ENCODE measurements at places on chromosomes 13 and 19.

DNA sequence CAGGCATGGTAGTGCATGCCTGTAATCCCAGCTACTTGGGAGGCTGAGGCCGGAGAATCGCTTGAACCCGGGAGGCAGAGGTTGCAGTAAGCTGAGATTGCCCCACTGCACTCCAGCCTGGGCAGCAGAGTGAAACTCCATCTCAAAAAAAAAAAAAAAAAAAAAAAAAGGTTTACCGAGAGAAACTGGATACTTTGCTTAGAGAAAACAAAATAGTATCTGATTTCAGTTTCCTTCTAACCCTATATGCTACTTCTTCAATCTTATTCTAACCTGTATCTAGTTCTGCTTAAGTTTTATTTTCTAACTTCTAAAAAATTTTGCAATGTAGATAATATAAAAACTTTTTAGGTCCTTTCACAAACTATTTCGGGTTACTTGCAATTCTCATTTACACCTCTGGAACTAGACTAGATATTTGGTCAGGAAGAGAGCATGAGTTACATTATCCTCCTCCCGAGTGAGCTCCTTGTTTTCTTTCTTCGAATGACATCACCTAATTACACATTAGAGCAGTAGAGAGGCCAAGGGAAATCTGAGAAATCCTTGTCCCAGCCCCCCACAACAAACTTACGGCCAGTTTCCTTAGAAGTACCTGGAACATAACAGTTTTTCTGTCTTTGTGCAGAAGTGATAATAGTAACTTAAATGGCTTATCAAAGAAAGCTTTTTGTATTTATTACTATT is 128.9 kb downstream of the B3GLCT start:
- DNase-seq: no peak

- DNase-seq: no peak
These were observed 163.7 kb downstream of the TBC1D4 start for GRCh38 chr13:75318138-75318833.

DNA sequence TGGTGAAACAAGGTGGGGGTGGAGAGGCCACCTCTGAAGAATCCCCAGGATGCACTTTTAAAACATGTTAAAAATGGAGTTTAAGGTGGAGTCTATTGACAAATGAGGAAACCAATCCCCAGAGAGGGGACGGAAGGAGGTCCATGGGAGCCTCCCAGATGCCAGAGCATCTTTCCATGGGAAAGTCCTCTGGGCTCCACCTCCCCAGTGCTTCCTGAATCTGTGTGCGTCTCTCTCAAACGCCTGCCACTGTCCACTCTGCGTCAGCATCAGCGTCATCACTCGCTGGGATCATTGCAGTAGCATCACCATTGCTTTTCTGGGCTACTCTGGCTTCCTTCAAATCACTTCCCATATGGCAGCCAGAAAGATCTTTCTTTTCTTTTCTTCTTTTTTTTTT is 6.2 kb downstream of the GPR4 start:
- DNase-seq: no peak

GRCh38 chr19:52451241-52451640 is 2.1 kb upstream of the ZNF578 start:
- DNase-seq: no peak

DNA sequence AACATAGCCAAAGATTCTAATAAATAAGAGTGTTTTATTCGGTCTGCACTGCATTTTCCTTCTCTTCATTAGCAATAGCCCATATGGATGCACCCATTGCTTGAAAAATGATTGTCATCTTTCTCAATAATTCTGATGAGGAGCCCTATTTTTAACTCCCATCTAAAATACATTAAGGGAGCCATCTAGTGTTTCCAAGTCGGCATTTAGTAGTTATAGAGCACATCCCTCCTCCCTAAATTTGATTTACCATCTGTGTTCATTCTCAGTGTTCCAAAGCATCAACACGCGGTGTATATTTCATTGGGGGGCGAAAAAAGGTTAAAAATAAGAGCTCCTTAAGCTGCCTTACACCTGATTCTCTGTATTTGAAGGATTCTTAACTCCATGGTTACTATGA is 119.2 kb upstream of the IPO5 start:
- peak; percentile 3 for DNase-seq

DNA sequence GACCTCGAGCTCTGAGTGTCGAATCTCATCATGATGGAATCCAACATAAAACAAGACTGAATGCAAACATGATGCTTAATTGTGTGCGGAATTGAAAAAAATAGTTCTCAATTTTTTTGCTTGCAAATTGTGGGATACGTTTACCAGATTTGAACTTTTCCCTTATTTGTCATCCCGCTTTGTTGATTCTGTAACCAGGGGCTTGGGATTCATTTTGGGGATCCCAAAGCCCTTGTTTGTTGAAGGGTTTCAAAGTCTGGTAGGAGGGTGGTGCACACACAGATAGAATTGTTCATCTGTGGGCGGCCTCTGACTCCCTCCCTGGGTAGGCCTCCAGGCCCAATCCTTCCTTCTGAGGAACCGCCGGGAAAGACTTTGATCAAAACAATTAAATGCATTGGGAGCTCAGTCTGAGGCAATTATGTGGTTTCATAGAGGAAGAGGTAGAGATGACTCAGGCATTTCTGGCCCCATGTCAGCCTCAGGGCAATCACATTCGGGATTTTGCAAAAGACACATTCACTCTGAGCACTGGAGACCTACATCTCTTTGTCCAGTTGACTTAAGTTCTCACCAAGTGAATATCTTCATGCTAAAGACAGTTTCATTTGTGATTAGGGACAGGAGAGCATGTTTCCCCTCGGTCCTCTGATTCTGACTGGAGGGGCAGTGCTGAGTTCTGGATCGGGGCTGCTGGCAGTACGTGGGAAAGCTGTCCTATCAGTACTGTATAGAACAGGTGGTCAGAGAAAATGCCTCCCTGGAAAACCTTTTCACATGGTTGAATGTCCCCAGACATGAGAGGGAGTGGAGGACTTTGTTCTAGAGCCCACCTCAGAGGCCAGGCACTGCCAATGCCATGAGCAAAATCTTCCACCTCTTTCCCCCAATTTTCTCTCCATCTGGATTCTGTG is 27.8 kb upstream of the IGFL4 start:
- DNase-seq: no peak

GRCh38 chr19:3368848-3369336 is 2.5 kb downstream of the NFIC start:
- DNase-seq: no peak

DNA sequence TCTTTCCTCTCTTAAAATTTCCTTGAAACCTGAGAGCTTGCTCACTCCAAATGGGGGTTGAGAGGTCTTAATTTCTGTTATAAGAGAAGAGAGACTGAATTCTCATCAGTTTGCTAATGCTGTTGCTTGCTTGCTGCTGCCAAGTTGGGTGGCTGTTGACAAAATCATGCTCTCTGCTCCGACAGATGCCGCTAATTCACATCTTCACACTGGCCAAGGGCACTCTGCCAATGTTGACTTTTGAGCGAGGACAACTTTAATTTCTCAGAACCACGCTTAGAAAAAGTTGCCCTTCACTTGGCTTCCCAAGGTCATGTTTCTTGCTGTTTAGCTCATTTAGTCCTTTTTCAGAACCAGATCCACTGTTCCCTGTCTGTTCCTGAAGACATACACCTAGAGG is 402.9 kb downstream of the HS6ST3 start:
- DNase-seq: no peak

GRCh38 chr19:36331353-36332228 is 47.4 kb downstream of the ZFP14 start:
- DNase-seq: peak; percentile 41

GRCh38 chr19:4483385-4483784 is 11.3 kb downstream of the HDGFL2 start:
- no peak for DNase-seq

- no peak for DNase-seq
These were observed 3.4 kb downstream of the MTRF1 start for GRCh38 chr13:41259875-41260501.

GRCh38 chr13:99346335-99347042 is 39.3 kb upstream of the GPR183 start:
- DNase-seq: no peak

DNA sequence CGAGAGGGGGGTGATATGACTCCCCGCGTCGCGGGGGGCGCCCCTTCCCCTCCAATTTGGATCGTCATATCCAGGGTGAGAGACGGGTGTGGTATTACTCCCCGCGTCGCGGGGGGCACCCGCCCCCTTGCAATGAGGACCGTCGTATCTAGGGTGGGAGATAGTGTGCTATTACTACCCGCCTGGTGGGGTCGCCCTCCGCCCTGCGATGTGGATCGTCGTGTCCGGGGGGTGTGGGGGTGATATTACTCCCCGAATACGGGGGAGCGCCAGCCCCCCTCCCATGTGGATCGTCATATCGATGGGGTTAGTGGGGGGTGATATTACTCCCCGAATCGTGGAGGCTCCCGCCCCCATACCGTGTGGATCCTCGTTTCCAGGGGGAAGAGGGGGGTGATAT is 29.2 kb upstream of the RGCC start:
- no peak for DNase-seq

- no peak for DNase-seq
These were observed 105.1 kb downstream of the UQCRFS1 start for GRCh38 chr19:29107831-29108230.

- no peak for DNase-seq
These were observed 78.2 kb downstream of the SHISA2 start for GRCh38 chr13:25973576-25973975.

DNA sequence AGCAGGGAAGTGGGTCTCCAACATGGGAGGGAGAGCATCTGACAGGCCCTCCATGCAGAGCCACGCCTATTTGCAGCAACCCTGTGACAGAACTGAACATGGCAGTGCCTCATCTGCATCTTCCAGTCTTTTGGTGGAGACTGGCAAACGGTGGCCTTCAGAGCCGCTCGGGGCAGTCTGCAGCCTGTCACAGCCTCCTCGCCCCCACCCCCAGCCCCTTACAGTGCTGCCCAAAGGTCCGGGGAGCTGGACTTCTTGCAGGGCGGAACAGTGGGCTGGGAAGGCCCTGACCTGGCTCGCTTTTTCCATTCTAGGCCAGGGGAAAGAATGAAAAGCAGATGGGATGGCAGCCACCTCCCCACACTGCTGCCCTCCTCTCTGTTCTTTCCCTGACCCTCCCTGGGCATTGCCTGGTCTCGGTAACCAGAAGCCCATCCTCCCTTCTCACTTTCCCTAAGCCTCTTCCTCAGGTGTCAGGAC is 2.7 kb downstream of the CALM3 start:
- no peak for DNase-seq

GRCh38 chr13:110913322-110914080 is 1.4 kb downstream of the ANKRD10 start:
- peak; percentile 23 for DNase-seq

- DNase-seq: no peak
These were observed 7.5 kb upstream of the ZNF808 start for GRCh38 chr19:52520013-52520412.
